ENCODE measurements at places on chromosomes 4 and X. TPM values are rescaled to one million over a fixed set of nuclear protein-coding genes. Genes with fewer than 3 reads are reported as not detected.

DNA sequence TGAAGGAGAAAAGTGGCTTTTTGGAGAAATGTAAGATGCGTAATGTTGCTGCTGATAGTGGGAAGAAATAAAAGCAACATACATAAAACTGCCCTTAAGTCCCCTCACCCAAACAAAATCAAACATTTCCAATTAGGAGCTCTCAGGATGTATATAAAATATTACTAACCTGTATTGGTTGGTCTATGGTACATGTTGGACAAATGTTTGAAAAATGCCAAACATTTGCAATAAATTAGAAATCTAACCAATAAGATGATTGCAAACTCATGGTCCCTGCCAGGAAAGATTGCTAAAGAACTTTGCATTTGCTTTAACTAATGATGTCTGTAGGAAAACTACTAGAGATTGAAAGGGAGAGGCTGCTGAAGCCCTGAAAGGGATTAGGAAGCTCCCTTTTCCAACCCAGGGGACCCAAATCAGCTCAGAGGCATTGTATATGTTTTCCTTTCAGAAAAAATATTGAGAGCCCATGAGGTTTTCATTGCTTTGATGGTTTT, 1.8 kb downstream of the SFRP2 start:
- no peak for DNase-seq

DNA sequence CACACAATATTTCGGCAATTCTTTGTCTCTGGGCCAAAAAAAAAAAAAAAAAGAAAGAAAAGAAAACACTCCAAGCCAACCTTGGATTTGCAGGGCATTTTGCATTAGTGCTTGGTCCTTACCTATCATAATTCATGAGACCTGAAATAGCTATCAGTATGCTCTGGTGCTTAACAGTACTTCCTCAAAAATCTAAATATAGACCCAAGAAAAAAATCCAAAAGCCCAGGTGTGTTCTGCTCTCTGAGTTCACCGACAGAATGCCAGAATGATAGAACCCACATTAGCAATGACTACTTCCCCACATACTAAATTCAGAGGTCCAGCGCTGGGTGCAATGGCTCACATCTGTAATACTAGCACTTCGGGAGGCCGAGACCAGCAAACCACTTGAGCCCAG, 42.9 kb downstream of the ABCG2 start:
- no peak for DNase-seq

- no peak for DNase-seq
Measured at GRCh38 chr4:38785901-38786402, 3.2 kb upstream of the TLR10 start.

DNA sequence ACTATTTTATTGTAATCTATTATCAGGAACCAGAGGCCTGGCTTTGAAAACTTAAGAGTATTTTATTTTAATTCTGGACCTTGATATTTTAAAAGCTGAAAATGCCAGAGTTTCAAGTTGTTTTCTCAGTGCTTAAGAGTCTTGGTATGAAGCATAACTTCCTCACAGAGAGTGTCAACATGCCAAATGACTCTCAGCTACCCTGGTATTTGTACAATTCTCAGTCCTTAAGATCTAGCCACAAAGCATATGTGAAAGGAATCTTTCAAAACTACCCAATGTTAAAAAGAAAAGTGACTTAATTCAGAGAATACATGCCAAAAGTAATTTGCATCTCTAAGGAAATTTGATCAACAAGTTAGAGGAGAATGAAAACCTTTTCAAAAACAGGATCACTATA, 171.9 kb downstream of the DKK2 start:
- DNase-seq, result no peak

- DNase-seq, result peak; percentile 89
Measured at GRCh38 chr4:184472614-184473498, 1.5 kb downstream of the IRF2 start.

GRCh38 chr4:150784305-150784704, 202.4 kb downstream of the MAB21L2 start:
- DNase-seq, result no peak

- no peak for DNase-seq
Measured at GRCh38 chr4:163568843-163569242, 74.4 kb downstream of the TMA16 start.

DNA sequence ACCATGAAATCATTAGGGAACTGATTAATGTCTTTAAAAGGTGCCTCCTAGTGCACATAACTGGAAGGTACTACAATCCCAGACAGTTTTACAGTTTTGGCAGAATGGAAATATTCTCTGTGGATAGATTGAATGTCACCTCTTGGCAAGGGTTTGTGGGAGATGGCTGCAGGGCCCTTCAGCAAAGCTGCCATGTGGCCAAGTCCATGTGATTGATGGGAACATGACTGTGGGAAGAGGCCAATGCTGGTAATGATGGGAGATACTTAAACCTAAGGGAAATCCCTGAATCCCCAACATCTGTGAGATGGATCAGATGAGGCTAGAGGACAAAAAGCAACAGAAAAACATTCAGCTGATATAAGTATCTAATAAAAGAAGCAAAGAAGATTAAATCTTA, 493.7 kb downstream of the MAGEE1 start:
- no peak for DNase-seq

GRCh38 chrX:68761086-68761485, 67.7 kb upstream of the EFNB1 start:
- DNase-seq, result no peak

DNA sequence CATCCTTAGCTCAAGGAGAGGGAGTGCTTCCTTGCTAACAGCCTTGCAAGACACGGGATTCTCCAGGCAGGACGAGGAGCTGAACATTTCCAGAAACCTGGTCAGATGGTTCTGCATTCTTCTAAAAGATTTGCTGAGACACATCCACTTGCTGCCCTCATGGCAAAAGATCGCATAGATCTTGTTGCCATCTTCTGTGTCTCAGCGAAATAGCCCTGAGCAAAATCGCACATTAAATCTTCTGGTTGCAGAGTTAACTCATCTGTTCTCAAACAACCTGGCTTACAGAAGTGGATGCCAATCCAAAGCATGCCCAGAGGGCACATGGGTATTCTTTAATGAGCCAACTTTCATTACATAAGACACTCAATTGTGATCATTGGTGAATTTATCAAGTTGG, 167.5 kb downstream of the PRKX start:
- no peak for DNase-seq

DNA sequence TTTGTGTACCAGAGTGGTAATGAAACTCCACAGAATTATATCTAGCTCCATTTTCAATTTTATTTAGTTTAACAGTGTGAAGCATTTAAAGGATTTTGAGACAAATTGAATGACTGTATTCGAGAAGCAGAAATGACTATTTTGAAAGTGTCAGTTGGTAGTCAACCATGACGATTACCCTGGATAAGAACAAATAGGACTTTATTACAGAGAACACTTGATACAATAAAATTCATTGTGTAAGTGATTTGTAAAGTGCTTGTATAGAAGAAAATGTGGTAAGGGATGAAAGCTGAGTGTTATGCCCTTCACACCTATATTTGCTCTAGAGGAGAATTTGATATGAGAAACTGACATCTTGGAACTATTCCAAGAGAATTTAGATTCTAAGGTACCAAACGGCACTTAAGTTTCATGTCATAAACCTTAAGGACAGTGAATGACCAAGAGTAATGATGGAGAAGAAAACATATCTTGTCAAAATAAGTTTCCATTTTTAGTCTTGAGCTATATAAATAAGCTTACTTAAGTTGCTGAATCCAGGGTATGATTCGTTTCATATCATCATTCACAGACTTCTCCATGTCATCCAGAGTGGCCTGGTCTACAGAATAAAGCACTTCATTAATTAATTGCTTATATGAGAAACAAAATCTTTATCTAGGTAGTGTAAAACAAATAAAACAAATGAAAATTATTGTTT, 34.6 kb downstream of the MED14 start:
- DNase-seq, result no peak

- DNase-seq, result no peak
Measured at GRCh38 chr4:38223306-38223705, 263.1 kb downstream of the PTTG2 start.

DNA sequence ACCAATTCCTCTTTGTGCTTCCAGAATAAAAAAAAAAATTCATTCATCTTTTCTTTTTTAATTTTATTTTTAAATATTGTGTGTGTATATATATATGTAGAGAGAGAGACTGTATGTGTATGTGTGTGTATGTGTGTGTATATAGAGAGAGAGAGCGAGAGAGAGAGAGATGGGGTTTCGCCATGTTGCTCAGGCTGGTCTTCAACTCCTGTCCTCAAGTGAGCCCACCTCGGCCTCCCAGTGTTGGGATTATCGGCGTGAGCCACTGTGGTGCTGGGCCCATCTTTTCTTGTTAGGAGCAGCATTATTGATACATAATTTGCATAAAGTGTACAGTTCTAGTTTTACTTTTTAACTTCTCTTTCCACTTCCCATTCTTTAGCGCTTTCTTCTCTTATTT, 33.6 kb downstream of the KDM6A start:
- DNase-seq, result no peak

GRCh38 chrX:110000847-110001713, 1.8 kb upstream of the TMEM164 start:
- no peak for DNase-seq

The PDE6B gene
- 10.7 TPM for total RNA-seq

The CENPC gene
- total RNA-seq, result 24.7 TPM

The MAGEA8 gene
- total RNA-seq, result not detected

The L1CAM gene
- total RNA-seq, result 71.9 TPM

The STATH gene
- not detected for total RNA-seq

The COL4A6 gene
- total RNA-seq, result 3.3 TPM
